ENCODE measurements at places on chromosomes 2 and 18.

DNA sequence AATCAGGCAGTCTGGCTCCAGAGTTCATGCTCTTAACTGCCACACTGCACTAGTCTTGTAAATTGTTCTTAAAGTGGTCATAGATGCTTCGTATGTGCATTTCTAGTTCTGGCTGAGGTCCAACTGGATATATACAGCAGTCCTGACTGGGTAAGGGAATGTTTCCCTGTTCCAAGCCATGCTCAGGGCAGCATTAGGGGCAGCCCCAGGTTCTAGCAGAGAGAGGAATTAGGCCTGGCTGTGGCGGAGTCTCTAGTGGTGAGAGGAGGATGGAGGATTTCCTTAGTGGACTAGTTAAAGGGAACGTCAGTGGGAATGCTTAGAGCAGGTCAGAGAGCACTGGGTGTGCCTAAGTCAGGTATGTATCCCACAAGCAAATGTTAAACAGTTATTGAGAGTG lies 28.0 kb downstream of the UBE2E3 start:
- DNase-seq = no peak

GRCh38 chr2:171878481-171878993 lies 15.5 kb downstream of the SLC25A12 start:
- DNase-seq = no peak

- DNase-seq = no peak
Measured at GRCh38 chr2:84319581-84319980, 139.5 kb downstream of the SUCLG1 start.

GRCh38 chr2:75562513-75562864 lies 1.8 kb upstream of the EVA1A start:
- no peak for DNase-seq

- DNase-seq = no peak
Measured at GRCh38 chr2:151971301-151972051, 127.4 kb downstream of the CACNB4 start.

DNA sequence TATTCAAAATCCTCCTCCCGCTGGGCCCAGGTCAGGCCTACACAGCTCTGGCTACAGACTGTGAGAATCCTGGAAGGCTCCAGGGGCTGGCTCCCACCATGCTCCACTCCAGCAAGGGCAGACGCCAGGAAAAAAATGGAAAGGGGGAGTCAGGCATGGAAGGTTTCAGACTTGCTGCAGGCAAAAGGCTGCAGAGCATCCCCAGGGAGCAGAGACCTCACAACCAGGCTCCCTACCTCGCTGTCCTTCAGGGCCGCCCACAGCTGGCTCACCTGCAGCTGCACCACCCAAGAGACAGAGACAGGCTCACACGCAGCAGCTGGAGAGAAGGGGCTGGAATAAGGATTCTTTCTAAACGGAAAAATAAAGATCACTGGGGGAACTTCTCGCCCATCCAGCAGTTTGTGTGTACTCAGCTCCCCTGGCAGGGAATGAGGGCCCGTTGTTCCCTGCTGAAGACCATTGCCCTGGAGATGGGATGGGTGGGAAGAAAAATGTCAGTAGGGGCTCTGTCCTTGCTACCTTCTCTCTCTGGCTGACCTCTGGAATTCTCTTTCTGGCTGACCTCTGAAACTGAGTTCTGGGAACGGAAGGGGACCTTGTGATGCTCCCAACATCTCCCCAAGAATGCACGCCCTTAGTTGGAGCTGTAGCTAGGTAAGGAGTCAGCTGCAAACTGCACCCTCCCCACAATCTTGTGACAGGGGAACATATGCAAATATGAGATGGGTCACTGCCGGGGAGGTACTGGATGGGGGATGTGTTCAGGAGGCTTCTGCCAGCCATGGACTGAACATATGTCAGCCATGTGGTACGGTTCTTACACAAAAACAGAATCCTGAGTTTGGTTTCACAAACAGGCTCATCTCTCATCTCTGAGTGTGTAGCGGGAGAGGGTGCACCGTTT lies 34.5 kb downstream of the BCL2 start:
- no peak for DNase-seq

DNA sequence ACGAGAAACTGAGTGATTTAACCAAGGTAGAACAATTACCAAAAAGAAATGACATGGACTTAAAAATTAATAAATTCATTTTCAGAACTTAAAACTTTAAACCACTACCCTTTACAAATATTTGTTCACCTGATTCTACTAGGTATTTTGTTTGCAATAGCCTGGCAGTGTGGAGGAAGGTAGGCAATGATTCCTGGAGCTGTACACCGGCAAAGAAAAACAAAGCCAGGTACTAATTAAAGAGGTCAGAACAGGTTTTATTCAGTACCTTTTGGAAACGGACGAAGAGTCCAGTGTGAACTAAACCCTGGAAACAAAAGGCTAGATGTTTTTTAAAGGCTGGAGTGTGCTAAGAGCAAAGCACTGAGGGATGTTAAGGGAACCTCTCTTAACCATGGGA lies 561.3 kb upstream of the FSHR start:
- no peak for DNase-seq
